Left lung (tissue), 14 donors: ENCODE measurements at places on chromosomes 12 and 14. TPM values are rescaled to one million over a fixed set of nuclear protein-coding genes. Genes with fewer than 3 reads are reported as not detected.

Gene SPIC
- 0.39 TPM for total RNA-seq

Gene MED6
- 23.2 TPM for total RNA-seq

Gene RNASE1
- 1,326 TPM for total RNA-seq

DNA sequence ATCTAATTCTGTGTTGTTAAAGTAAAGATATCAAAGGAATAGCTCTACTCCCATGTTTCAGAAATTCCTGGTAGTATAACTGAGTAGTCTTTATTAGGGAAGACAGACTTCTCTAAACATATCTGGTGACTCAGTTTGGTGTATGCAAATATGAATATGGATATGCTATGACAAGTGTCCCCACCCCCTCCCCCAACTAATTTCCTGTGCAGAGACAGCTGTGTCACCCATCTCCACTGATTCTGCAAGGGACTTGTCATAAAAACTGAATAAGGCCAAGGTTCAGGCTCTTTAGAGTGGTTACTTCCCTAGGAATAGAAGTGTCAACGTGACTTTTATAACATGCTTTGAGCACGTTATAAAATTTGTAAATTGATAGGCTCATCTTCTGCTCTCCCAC is 429.1 kb downstream of the DAD1 start:
- no peaks in the 10 kb centered on the region for H3K4me1 ChIP-seq
- DNase-seq = no peak
- no peak overlapping the region for H3K4me3 ChIP-seq
- H3K27me3 ChIP-seq = no peaks in the 10 kb centered on the region
- no peak overlapping the region for H3K27ac ChIP-seq

GRCh38 chr14:90760591-90761316 is 55.5 kb downstream of the TTC7B start:
- no peak overlapping the region for H3K27ac ChIP-seq
- no peaks in the 10 kb centered on the region for H3K36me3 ChIP-seq
- DNase-seq = no peak
- H3K4me1 ChIP-seq = peaks cover 16% of the 10 kb centered on the region

GRCh38 chr14:20460458-20461224 is 593 bp downstream of the PIP4P1 start:
- no peaks in the 10 kb centered on the region for H3K27me3 ChIP-seq
- DNase-seq = no peak
- peaks cover 53% of the 10 kb centered on the region for H3K4me1 ChIP-seq
- H3K27ac ChIP-seq = peak overlapping the region; percentile 88
- H3K36me3 ChIP-seq = peaks cover 34% of the 10 kb centered on the region
- peak overlapping the region; percentile 85 for H3K4me3 ChIP-seq

GRCh38 chr12:77049767-77050353 is 15.5 kb downstream of the E2F7 start:
- no peak overlapping the region for H3K27ac ChIP-seq
- no peaks in the 10 kb centered on the region for H3K27me3 ChIP-seq
- H3K36me3 ChIP-seq = peaks cover 4% of the 10 kb centered on the region
- DNase-seq = no peak

GRCh38 chr14:69481815-69482568 is 2.5 kb upstream of the PLEKHD1 start:
- H3K27ac ChIP-seq = no peak overlapping the region
- no peaks in the 10 kb centered on the region for H3K36me3 ChIP-seq
- peaks cover 13% of the 10 kb centered on the region for H3K4me1 ChIP-seq
- no peak overlapping the region for H3K4me3 ChIP-seq
- DNase-seq = no peak
- peaks cover 30% of the 10 kb centered on the region for H3K27me3 ChIP-seq

- DNase-seq = peak; percentile 82
- H3K36me3 ChIP-seq = no peaks in the 10 kb centered on the region
- H3K4me3 ChIP-seq = peak overlapping the region; percentile 37
Measured at GRCh38 chr14:90758959-90759358, 57.3 kb downstream of the TTC7B start.

DNA sequence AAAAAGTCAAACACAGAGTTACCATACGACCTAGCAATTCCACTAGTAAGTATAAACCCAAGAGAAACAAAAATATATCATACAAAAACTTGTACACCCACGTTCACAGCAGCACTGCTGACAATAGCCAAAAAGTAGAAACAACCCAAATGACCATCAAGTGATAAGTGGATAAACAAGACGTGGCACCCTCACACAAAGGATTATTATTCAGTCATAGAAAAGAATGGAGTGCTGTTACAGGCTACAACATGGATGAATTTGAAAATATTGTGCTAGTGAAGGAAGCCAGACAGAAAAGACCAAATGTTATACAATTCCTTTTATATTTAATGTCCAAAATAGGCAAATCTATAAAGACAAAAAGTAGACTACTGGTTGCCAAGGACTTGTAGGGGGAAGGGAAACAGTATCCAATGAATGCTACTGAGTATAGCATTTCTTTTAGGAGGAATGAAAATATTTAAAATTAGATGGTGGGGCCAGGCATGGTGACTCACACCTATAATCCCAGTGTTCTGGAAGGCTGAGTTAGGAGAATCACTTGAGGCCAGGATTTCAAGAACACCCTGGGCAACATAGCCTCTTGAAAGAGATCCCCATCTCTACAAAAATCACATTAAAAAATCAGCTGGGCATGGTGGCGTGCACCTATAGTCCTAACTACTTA is 41.9 kb downstream of the SPTLC2 start:
- no peaks in the 10 kb centered on the region for H3K4me1 ChIP-seq
- no peaks in the 10 kb centered on the region for H3K27me3 ChIP-seq
- H3K27ac ChIP-seq = no peak overlapping the region
- H3K36me3 ChIP-seq = no peaks in the 10 kb centered on the region
- no peak overlapping the region for H3K4me3 ChIP-seq

- peaks cover 6% of the 10 kb centered on the region for H3K4me1 ChIP-seq
Measured at GRCh38 chr12:30928356-30929244, 2.1 kb downstream of the TSPAN11 start.

- H3K27me3 ChIP-seq = no peaks in the 10 kb centered on the region
- peaks cover 28% of the 10 kb centered on the region for H3K4me1 ChIP-seq
- no peaks in the 10 kb centered on the region for H3K36me3 ChIP-seq
- peak overlapping the region; percentile 61 for H3K27ac ChIP-seq
- no peak for DNase-seq
- no peak overlapping the region for H3K4me3 ChIP-seq
Measured at GRCh38 chr14:68527329-68527851, 265.5 kb downstream of the ZFP36L1 start.

- H3K27ac ChIP-seq = peak overlapping the region; percentile 59
- no peak overlapping the region for H3K4me3 ChIP-seq
- no peaks in the 10 kb centered on the region for H3K27me3 ChIP-seq
- DNase-seq = no peak
Measured at GRCh38 chr14:102279688-102280348, 25.1 kb downstream of the MOK start.
